ENCODE measurements at places on chromosomes 5 and 9. TPM values are rescaled to one million over a fixed set of nuclear protein-coding genes. Genes with fewer than 3 reads are reported as not detected.
A peak's percentile ranks its signal among the peaks of the same experiment; 100 is the strongest.

GRCh38 chr9:16386007-16386826, 484.3 kb downstream of the BNC2 start:
- no peak for DNase-seq

GRCh38 chr5:123427281-123427680, 4.1 kb upstream of the CEP120 start:
- no peak for DNase-seq

- DNase-seq = no peak
Observed at GRCh38 chr9:69719983-69720382, 39.8 kb downstream of the PTAR1 start.

DNA sequence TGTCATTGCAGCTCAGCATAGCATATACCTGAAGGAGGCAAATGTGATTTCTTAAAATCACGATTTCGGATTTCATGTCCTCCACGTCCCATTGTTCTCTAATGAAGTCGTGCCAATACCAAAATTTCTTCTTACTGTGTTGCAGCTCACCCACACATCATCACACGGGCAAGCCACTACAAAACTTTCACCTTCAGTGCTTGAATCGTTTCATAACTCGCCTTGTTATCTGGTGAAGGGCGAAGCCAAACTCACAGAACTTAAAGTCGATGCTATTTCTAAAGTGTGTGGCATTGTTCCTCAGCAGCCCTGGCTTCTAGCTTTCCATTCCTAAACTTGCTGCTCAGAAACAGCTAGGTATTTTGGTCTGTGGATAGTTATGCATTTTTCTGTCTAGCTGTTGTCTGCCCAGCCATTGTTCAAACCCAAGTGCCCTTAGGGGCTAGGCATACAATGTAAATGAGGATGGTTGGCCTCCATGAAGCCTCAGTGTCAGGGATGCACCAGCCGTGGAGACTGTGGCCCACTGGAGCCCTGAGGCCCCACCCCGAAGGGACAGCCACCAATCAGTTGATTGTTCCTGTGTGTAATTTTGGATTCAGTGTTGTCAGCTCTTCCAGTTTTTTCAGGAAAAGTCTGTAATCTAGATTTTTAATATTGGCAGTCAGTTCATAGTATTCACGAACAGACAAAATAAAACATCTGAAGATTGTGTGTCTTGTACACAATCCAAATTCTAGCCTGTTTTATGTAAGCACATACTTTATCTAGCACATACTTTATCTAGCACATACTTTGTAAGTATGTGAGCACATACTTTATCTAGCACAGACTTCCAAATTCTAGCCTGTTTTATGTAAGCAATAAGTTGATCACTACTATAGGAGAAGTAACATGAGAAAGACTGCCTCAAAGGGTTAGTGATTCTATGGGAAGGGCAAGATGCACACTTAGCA, 112.8 kb downstream of the DAPK1 start:
- no peak for DNase-seq

DNA sequence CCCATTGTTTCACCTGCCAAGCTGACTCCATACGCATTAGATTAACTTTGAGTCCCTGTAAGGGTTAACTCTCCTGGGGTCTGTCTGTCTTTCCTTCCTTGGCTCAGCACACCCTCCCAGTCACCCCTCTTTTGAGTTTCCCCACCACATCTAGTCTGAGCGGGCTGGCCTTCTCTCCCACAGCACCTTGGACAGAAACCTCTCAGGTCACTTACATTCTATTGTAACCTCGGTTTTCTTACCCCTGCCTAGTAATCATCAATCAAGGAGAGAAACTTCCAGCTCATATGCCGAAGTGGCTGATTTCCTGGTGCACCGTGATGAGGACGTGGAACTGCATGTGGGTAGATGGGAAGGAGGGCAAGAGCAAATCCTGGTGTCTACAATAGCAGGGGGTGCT, 102.1 kb downstream of the MYO10 start:
- DNase-seq = no peak

DNA sequence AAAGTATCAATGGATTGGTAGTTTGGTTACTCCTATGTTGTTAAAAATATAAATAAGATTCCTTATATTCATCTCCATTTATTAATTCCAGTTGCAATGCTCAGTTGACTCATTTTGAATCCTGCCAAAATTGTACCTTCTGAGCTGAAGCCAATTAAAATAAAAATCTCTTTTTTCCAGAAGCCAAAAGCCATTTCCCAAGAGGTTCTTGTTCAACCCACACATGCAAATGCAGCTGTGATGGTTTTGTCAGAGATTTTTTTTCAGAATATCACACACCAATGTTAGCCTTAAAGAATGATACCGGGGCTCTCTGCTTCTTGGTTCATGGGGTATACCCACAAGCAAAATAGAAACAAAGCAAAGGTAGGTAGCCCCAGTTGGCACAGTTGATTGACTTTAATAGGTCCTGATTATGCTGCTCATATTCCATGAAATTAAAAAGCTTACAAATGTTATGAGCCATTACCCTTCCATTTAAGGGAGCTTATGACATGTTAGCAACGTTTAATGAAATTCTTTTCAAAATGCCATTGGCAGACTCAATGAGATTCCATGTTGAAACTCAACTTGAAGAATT, 208.0 kb downstream of the SGCD start:
- DNase-seq = no peak

- no peak for DNase-seq
Observed at GRCh38 chr9:38022203-38022895, 46.7 kb downstream of the SHB start.

DNA sequence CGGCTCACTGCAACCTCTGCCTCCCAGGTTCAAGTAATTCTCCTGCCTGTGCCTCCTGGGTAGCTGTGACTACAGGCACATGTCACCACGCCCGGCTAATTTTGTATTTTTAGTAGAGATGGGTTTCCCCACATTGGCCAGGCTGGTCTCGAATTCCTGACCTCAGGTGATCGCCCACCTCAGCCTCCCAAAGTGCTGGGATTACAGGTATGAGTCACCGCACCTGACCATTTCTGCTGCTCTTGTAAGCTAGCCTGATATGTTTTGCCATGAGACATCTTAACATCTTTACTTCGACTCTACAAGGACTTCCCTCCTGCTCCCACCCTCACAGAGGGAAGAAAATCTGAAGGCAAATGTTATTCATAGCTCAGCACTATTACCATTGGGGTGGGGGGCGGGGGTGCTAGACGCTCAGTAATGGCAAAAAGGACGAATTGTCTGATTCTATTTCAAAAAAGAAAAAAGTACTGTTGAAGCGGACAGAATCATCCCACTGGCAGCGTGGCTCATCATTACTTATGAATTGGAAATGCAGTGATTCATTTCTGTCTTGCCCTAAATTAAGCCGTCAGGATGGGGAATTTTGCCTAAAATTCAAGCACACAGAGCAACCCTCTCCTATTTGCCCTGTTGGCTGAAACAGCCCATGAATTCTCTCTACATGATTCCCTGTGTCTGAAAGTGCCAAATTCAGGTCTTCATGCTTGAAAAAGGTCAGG, 46.4 kb upstream of the WWC1 start:
- DNase-seq = no peak

GRCh38 chr5:103441523-103441922, 121.1 kb downstream of the NUDT12 start:
- DNase-seq = no peak

DNA sequence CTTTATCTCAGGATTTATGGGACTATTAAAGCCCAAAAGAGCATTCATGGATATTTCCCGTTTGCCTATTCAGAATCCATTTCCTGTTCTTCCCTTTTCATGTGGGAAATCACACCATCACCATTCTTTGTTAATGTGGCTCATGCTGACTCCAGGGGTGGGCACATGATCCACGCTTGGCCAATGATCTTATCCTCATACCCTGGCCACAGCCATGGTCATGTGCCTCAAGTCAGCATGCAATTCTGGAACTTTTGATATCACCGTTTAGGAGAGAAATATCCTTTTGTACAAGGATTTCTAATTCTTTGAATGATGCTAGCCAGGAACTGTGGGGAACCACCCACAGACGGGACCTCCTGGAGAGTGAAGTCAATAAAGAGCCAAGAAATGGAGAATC, 272.2 kb downstream of the PRELID2 start:
- DNase-seq = no peak

GRCh38 chr5:155728146-155728856, 598.7 kb upstream of the SGCD start:
- peak; percentile 87 for DNase-seq

GRCh38 chr5:28750251-28750650, 1711.9 kb upstream of the CDH9 start:
- DNase-seq = no peak

GRCh38 chr9:10371824-10372223, 241.0 kb downstream of the PTPRD start:
- no peak for DNase-seq

DNA sequence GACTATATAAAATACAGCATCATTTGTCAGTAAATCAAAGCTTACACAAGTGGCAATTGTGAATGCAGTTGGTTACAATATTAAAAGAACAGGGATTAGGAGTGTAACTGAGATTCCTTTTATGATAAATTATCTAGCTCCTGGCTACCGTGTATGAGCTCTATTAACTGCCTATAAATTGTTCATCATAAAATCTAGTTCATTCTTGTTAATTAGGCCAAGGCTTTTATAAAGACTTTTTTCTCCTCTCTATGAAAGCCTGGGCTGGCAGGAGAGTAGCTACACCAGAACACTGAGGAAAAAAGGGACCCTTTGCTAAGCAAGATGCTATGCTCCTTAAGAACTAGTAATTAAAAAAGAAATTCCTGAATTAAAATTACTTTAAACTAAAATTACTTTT, 132.4 kb upstream of the MEF2C start:
- DNase-seq = no peak

GRCh38 chr9:92738661-92739081, 26.0 kb downstream of the BICD2 start:
- no peak for DNase-seq

The TMOD1 gene
- 5.8 TPM for total RNA-seq

The RECK gene
- 18.5 TPM for total RNA-seq

The PCDHB3 gene
- total RNA-seq = 3.6 TPM

The ADGRV1 gene
- 0.16 TPM for total RNA-seq

The FCN2 gene
- 1.2 TPM for total RNA-seq

The STPG3 gene
- not detected for total RNA-seq

The HTR1A gene
- total RNA-seq = not detected

The MYOZ3 gene
- total RNA-seq = 0.42 TPM

The HEXB gene
- total RNA-seq = 168 TPM

The CDH9 gene
- total RNA-seq = not detected

The PALM2AKAP2 gene
- total RNA-seq = 120 TPM
